Panc1 (cell line): ENCODE measurements at places on chromosomes 16 and 17.
A peak's percentile ranks its signal among the peaks of the same experiment; 100 is the strongest.

DNA sequence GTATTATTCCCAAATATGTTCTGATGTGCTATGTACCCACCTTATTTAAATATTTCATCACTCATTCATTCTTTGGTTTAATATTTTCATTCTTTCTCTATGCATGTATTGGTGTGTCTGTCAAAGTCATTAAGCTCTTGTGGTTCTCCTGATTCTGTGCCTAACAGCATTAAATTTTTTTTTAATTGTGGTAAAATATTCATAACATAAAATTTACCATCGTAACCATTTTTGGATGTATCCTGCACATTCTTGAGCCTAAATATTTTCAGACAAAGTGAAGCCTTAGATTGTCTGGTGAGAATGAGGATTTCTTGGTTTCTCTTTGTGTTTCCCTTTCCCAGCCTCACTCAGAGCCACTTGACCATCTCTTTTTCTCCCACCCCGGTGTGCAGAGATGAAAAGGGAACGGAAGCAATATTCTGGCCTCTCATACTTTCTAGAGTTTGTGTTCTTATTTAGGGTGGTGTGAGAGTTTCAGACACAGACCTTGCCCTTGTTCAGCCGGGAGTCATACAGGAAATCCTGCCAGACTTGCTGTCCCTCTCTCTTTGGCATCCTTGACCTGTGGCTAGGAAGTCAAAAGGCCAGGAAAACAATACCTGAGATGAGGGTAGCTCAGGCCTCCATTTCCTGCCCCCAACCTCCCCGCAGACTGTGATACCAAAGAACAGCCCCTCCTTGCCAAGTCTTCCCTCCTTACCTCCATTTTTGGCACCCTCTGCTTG lies 4.9 kb downstream of the CCL5 start:
- DNase-seq = no peak

DNA sequence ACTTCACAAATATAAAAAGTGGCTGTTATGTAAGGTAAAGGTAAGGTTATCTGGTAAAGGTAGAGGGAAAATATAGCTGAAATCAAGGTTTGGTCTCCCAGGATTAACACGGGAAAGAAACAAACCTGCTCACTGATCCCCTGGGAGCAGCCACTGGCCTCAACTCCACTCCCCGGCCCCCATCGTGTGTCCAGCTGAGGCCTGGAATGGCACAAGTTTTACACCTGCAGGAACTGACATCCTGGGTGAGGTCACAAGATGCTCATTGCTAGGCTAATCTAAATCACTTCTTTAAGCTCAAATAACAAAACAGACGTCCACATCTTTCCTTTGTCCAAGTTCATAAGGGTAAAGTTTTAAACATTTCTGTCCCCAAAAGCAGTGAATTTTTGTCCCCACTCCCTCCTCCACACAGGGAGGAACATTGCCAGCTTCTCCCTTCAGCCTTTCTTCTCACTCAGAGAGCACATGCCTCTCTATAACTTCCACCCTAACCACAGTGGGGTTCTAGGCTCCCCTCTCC lies 46.3 kb downstream of the ERN1 start:
- no peak for DNase-seq

- no peak for DNase-seq
These were observed 27.5 kb downstream of the MYBBP1A start for GRCh38 chr17:4527566-4528125.

- DNase-seq = no peak
These were observed 13.0 kb upstream of the DPEP1 start for GRCh38 chr16:89600427-89600826.

GRCh38 chr17:7079581-7080455 lies at the start of gene CLEC10A:
TSS of gene CLEC10A (minus strand) at chr17:7080251. CDS start at chr17:7078812, 1,439 bp downstream.
- DNase-seq = no peak

- DNase-seq = peak; percentile 39
These were observed 11.8 kb downstream of the SYT17 start for GRCh38 chr16:19179546-19180490.

- no peak for DNase-seq
These were observed 22.9 kb downstream of the CLUH start for GRCh38 chr17:2688351-2689342.

DNA sequence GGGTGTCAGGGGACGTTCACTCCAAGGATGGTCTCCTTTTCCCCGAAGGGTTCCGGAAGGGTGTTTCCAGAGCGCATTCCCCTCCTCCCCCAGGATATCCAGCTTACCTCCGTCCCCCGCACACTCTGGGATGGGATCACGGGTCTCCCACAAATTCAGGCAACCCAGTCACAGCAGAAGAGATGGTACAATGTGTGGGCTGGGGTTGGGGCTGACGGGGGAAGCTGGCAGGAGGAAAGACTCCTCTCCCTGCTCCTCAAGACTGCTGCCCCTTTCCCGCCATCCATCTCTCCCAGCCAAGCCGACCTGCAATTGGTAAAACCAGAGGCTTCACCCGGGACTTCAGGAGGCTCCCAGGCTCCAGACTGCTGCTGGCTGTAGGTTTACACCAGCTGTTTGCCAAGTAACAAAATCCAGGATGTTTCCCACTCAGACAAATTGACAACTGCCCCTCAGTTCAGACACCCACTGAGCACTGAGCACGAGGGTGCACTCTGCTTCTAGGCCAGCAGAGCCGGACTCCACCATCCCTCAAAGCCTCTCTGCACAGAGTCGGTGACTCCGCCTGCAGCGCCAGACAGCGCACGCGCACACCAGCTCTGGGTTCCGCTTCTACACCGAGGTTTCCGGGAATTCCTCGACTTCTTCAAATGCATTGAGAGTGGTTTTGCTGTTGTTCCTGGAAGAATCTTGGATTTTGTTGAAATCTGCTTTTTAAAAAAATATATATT lies 37.7 kb downstream of the ASPA start:
- no peak for DNase-seq

GRCh38 chr16:1825864-1826690 lies 548 bp downstream of the HAGH start:
- DNase-seq = no peak

DNA sequence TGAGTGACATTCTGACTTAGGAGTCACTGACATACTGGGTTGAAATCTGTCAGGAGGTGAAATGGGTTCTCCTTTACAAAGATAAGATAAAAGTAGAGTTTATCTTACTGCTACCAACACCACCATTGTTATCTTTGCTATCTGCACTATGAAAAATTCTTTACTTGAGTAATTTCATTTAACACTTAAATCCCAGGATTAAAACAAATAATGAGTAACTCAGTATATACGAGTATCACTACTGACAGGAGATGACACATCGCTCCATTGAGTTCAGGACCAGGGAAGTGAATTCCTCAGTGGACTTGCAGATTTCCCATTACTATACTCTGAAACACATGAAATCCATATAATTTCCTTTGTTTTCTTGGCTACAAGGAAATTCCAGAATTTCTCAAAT lies 242.1 kb upstream of the NLRP1 start:
- peak; percentile 46 for DNase-seq

DNA sequence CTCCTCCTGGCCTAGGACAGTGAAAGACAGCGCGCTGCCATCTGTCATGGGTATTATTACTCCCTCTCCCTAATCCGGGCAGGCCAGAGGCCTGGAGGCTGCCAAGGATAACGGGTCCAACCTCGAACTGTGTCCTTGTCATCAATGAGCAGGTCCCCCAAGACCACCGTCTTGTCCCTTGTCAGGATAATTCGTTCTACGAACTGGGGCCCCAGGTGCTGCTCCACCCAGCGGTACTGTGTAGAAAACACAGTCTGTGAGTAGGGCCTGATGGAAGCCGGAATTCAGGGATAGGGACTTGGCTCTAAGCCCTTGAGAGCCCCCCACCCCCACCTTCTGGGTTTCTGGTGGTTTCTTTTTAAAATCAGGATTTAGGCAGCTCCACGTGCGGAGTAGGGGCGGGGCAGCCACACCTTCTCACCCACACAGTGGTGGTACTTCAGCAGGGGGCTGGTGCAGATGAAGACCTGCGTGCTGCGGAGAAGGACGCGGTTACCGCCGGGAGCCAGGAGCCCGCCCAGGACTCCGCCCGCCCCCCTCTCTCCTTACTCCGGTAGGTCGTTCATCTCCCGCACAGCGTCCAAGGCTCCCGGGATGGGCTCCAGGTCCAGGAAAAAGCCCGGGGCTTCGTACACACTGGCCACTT lies 787 bp downstream of the NT5C start:
- DNase-seq = no peak

- DNase-seq = no peak
These were observed 15.6 kb upstream of the CEP20 start for GRCh38 chr16:15903960-15904359.

GRCh38 chr16:84042308-84042878 lies at the start of gene SLC38A8:
TSS of gene SLC38A8 (minus strand) at chr16:84042795. CDS start at chr16:84042157, 638 bp downstream.
- DNase-seq = no peak

DNA sequence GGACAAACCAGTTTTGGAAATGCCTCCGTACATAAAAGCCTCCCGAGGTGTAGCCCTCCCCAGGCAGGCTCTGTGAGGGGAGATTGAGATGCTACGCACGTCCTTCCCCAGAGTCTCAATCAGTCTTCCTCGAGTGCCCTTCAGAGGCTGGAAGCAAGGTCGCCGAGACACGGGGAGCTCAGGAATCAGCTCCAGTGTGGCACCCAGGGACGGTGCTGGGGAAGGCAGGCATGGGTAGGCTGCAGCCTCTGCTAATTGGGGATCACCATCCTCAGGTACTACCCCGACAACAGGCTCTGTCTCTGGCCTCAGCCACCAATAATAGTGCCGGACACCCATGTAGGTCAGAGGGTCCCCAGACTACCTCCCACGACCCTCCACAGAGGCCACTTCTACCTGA lies 28.1 kb upstream of the GSG1L start:
- DNase-seq = no peak

GRCh38 chr16:88631384-88631783 lies 7.0 kb upstream of the IL17C start:
- DNase-seq = no peak

GRCh38 chr17:79799538-79800324 lies 2.9 kb upstream of the CBX8 start:
- DNase-seq = no peak

GRCh38 chr17:45656527-45657181 lies 127.5 kb upstream of the CRHR1 start:
- no peak for DNase-seq

DNA sequence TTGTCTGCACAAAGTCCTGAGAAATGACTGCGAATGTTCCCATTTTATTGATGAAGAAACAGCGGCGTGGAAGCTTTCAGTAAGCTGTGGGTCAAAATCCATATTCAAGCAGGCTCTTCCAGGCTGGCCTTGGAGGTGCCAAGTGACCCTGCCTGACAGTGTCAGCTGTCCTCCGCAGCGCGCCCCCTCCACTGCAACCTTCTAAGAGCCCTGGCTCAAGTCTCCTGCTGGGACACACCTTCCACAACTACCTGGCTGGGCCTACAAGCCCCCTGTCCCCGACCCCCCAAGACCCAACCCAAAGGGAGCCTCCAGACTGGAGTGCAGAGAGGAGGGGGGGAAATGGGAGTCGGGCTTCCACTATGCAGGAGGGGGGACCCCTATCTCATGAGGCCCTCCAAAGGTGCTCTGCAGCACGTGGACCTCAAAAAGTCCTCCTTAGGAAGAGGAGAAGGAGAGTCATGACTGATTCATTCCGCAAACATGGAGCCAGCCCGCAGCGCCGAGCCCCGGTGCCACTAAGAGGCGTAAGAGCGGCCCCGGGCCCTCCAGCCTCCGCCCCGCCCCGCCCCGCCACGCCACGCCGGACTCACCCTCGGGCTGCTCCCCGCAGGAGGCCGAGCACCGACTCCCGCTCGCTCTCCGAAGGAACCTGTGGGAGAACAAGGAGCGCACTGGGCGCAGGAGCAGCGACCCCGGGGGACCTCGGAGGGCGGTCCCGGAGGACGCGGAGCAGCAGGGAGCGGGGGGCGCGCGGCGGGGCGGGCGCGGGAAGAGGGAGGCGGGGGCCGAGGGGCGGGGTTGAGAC lies 574 bp downstream of the MPP3 start:
- DNase-seq = no peak

- DNase-seq = peak; percentile 55
These were observed 59.4 kb upstream of the SIAH1 start for GRCh38 chr16:48444574-48444973.

- DNase-seq = no peak
These were observed 237.3 kb upstream of the TNRC6C start for GRCh38 chr17:77720946-77721845.

- no peak for DNase-seq
These were observed 21.1 kb downstream of the RARA start for GRCh38 chr17:40329839-40330794.

- no peak for DNase-seq
These were observed 91.1 kb downstream of the NLK start for GRCh38 chr17:28133562-28133970.

GRCh38 chr16:66968847-66969246 lies 7.8 kb downstream of the CES3 start:
- DNase-seq = no peak

DNA sequence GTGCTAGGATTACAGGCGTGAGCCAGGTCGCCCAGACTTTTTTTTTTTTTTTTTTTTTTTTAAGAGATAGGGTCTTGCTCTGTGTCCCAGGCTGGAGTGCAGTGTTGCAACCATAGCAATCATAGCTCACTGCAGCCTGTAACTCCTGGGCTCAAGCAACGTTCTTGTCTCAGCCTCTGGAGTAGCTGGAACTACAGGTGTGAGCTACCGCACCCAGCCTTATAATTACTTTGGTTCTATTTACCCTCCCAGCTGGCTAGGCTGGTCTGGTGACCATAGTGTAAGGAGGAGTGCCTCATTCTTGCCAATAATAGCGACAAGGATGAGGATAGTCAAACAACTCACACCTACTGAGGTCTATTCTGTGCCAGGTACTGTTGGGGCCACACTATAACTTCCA lies 39.6 kb upstream of the USP7 start:
- no peak for DNase-seq

DNA sequence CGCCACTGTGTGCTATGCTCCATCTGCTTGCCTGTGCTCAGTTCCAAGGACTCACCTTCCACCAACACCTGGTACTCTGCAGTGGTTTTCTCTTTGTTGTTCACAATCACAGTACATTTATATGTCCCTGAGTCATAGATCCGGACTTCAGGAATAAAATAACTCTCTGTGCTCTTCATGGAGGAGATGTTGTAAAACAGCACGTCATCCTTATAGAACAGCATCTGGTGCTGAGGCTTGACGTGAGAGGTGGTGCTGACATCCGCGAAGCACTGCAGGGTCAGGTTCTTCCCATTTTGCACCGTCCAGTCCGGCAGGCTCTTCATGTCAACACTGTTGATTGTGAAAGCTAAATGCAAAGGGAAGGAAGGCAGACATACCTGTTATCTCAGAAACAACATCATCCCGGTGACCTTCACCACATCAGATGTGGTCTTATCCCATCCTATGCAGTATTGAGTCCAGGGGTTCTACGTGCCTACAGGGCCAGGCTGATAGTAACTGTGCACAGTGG lies 12.8 kb downstream of the PECAM1 start:
- DNase-seq = no peak

GRCh38 chr16:88295671-88296436 lies 86.9 kb upstream of the ZNF469 start:
- DNase-seq = no peak

GRCh38 chr17:22669721-22670120 lies 977.4 kb downstream of the KCNJ18 start:
- DNase-seq = no peak
